ENCODE measurements at places on chromosomes 16 and 17.

- H3K36me3 ChIP-seq, result peaks cover 5% of the 10 kb centered on the region
- no peaks in the 10 kb centered on the region for H3K27me3 ChIP-seq
- peaks cover 35% of the 10 kb centered on the region for H3K4me1 ChIP-seq
- peak overlapping the region; percentile 87 for H3K4me3 ChIP-seq
- DNase-seq, result peak; percentile 33
Observed at GRCh38 chr17:39927929-39928857, 661 bp downstream of the LRRC3C start.

DNA sequence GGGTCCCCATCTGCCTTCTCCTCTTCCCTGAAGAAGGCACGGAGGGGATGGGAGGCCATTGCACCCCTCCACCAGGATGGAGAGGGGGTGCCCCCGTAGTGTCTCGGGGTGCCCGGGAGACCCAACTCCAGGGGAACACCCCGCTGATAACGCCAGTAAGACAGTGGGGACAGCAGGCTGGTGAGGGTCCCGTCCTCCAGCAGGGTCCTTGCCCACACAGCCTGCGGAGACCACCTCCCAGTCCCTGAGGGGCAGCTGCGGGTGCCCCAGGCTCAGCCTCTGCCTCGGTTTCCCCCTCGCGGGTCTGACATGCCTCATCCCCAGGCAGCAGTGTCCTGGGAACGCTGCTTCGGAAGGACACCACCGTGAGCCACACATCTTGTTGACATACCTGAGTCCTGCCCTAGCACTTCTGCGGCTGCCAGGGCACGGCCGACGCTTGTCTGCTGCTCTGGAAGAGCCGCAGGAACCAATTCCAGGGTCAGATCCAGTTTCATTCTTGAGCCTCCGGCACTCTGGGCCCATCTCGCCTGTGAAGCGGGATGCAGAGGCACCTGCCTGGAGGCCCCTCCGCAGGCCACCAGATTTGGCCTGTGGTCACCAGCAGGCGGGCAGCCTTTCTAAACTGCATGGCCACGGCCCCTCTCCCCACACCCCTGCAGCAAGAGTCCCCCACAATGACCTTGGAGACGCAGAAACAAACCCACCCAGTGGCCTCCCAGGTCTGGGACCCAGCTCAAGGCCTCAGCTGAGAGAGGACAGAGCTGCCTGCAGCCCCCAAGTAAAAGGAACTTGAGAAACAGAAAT is 39.9 kb upstream of the ZC3H18 start:
- H3K27me3 ChIP-seq, result no peaks in the 10 kb centered on the region
- H3K4me3 ChIP-seq, result no peak overlapping the region
- H3K36me3 ChIP-seq, result no peaks in the 10 kb centered on the region
- no peaks in the 10 kb centered on the region for H3K4me1 ChIP-seq
- no peak overlapping the region for H3K27ac ChIP-seq

GRCh38 chr16:83899978-83900377 is 1.1 kb downstream of the MLYCD start:
- no peak for DNase-seq
- no peaks in the 10 kb centered on the region for H3K27me3 ChIP-seq
- H3K27ac ChIP-seq, result no peak overlapping the region

- H3K36me3 ChIP-seq, result no peaks in the 10 kb centered on the region
- no peaks in the 10 kb centered on the region for H3K4me1 ChIP-seq
- no peak overlapping the region for H3K4me3 ChIP-seq
- no peaks in the 10 kb centered on the region for H3K27me3 ChIP-seq
Observed at GRCh38 chr17:65093930-65094329, 37.4 kb upstream of the GNA13 start.

DNA sequence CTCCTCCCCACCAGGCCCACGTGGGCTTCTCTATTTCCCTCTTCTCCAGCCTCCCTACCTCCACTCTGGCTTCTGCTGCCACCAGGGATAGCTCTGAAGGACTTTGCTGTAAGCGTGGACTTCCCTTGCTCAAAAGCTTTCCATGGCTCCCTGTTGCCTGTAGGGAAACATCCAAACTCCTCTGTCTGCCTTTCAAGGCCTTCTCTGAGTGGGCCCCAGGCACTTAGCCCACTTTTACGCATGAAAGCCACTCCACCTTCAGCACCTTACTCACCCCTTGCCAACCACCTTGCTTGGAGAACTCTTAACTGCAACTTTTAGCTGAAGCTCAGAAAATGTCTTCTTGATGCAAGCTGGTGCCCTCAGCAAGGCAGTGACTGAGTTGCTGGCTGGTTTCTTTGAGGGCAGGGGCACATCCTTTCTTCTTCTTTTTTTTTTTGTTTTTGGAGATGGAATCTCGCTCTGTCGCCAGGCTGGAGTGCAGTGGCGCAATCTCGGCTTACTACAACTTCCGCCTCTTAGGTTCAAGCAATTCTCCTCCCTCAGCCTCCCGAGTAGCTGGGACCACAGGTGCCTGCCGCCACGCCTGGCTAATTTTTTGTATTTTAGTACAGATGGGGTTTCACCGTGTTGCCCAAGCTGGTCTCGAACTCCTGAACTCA is 52.0 kb upstream of the DLX4 start:
- no peak for DNase-seq
- no peaks in the 10 kb centered on the region for H3K36me3 ChIP-seq
- H3K27ac ChIP-seq, result no peak overlapping the region

DNA sequence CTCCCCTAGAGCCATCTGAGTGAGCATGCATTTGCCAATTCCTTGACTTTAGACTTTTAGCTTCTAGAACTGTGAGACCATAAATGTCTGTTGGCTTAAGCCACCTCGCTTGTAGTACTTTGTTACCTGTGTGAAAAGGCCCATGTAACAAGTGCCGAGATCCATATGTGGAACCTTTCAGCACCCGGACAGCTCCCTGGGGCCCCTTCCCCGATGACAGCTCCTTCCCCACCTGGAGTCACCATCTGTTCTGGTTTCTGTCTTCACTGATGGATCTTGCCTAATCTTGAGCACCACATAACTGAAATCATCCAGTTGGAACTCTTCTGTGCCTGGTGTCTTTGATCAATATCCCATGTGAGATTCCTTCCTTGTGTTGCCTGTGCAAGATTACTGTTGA is 78.9 kb upstream of the EEF2KMT start:
- H3K27ac ChIP-seq, result no peak overlapping the region
- no peaks in the 10 kb centered on the region for H3K4me1 ChIP-seq
- H3K27me3 ChIP-seq, result no peaks in the 10 kb centered on the region
- no peak overlapping the region for H3K4me3 ChIP-seq

GRCh38 chr17:2050300-2051060 is 4.4 kb upstream of the HIC1 start:
- DNase-seq, result peak; percentile 64
- peaks cover 38% of the 10 kb centered on the region for H3K27me3 ChIP-seq
- H3K4me3 ChIP-seq, result peak overlapping the region; percentile 54
- H3K36me3 ChIP-seq, result no peaks in the 10 kb centered on the region
- H3K27ac ChIP-seq, result no peak overlapping the region
- H3K4me1 ChIP-seq, result peaks cover 8% of the 10 kb centered on the region

- H3K27ac ChIP-seq, result peak overlapping the region; percentile 100
- DNase-seq, result no peak
- peaks cover 46% of the 10 kb centered on the region for H3K4me1 ChIP-seq
- H3K36me3 ChIP-seq, result no peaks in the 10 kb centered on the region
- H3K27me3 ChIP-seq, result no peaks in the 10 kb centered on the region
Observed at GRCh38 chr16:11310634-11310977, 29.5 kb upstream of the PRM1 start.

All from MM.1S (cell line).